ENCODE measurements at places on chromosomes 1 and 21. TPM values are rescaled to one million over a fixed set of nuclear protein-coding genes. Genes with fewer than 3 reads are reported as not detected.

DNA sequence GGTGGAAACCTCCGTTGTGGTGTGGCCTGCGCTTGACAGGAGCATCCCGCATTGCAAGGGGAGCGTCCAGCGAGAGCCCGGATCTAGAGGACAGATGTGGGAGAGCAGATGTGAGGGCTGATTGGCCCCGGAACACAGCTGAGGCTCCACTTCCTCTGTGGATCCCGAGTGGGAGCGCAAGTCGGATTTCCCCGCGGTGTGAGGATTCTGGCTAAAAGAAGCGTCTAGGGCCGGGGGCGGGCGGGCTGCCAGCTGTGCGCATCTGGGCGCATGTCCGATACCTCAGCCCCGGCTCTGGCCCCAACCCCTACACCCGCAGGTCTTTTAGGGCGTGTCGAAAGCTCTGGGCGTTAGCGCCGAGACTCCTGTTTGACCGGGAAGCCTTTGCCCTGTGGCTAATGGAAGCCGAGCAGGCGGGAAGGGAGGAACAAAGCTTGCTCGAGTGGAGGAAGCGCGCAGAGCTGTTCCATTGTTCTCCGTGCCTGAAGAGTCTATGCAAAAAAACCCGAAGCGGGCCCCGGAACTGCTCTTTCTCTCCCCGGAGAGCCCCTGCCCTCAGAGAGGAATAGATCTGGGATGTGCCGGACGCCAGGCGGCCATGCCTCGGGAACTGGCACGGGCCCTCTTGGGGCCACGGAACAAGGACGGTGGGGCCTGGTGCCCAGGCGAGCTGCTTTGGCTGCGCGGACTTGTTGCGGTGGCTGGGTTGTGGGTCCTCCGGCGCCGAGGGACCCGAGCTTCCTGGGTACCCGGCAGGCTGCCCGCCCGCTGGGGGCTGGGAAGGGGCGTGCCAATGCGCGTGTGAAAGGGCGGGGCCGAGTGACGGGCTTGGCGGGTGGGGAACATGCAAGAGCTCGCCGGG, 111.1 kb downstream of the NAV1 start:
- DNase-seq: no peak

DNA sequence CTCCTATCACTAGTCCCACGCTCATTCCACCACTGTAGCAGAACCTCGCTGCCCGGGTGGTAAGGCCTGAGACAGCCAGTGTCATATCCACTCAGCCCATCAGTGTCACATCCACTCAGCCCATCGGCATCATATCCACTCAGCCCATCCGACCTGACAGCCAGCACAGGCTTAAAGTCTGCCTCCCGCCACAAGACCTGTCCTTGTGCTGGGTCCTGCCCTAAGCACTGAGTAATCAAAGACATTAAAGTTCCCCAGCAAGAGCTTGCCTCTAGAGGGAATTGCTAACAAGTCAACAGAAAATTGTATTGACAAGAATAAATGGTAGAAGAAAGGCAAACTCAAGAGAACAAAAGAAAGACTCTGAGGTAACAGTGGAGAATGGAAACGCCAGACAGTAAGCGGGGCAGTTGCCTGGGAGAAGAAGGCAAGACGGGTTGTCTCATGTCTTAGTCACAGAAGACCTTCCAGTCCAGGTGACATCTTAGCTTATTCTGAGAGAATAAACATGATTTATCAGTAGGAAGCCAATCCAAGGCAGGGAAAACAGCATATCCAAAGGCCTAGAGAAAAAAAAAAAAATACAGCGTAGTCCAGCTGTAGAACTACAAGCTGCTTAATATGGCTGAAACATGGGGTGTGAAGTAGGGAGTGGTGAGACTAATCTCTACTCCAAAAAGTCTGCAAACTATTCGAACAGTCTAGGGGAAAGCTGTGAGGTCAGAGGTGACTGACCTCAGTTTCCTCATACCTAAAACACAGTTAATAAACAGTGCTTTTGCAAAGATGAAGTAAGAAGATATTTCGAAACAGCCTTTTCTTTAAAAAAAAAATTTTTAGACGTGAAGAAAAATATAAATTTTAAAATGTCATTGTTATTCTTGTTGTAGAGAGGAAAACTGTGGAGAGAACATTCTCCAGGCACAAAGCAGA, 1.1 kb downstream of the ITLN1 start:
- DNase-seq: no peak

- DNase-seq: peak; percentile 71
Observed at GRCh38 chr21:42337830-42338728, 12.7 kb downstream of the TFF2 start.

GRCh38 chr1:47598357-47598756, 160.5 kb downstream of the FOXD2 start:
- DNase-seq: no peak

DNA sequence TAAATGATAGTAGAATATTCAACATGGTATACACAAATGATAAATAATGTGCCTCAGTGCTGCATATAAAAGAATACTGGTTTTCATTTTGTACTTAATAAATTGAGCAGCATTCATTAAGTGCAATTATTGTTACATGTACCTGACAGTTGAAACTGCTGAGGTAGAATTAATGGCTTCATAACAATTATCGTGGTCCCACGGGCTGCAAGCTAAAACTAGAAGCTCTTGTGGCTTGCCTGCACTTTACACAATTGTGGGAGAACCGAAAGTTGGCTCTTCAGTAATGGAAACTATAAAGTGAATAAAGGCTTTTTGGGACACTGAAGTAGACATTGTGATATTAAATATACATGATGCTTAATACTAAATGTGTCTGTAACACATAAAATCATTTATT, 23.2 kb downstream of the INSL5 start:
- DNase-seq: no peak

Gene FCRL2
- total RNA-seq: not detected

GRCh38 chr1:47351305-47351704, 17.7 kb downstream of the CMPK1 start:
- DNase-seq: no peak

DNA sequence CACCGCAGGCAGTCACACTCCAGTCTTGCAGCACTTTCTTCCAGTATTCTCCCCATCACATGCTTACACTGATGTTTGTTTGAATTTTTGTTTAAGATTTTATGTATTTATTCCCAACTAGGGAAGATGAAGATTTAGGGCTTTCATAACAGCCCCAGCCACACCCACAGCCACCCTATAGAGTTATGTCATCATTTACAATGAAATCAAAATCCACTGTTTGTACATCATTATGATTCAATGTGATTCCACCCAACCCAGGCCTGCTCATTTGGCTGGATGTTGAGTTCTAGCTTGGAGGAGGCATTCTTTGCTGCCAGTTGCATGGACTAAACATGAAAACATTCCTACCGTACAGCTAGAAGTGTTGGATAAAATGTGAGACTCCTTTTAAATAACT, 35.8 kb downstream of the RIPK4 start:
- DNase-seq: no peak

DNA sequence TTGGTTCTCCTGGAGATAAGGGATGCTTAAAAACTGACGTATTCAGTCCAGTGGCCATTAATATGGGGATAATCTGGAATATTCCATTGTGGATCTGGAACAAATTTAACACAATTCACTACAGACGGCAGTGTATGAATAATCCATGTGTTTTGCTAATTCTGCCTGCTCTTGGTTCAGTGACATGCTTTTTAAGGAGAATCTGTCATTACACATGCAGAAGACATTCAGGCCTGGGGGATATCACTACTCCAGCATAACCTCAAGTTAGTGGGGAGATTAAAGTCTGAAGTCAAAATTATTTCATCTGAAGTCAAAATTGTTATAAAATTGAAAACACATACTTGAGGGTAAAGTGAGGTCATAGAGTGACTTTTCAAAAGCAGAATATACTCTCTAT, 789.3 kb downstream of the USP25 start:
- DNase-seq: no peak

Gene MX2
- total RNA-seq: 13.2 TPM

GRCh38 chr1:5798151-5798730, 194.0 kb downstream of the NPHP4 start:
- no peak for DNase-seq

- DNase-seq: no peak
Observed at GRCh38 chr1:168671782-168672181, 57.2 kb downstream of the DPT start.

GRCh38 chr1:85366391-85367170, 90.1 kb upstream of the BCL10 start:
- DNase-seq: no peak

DNA sequence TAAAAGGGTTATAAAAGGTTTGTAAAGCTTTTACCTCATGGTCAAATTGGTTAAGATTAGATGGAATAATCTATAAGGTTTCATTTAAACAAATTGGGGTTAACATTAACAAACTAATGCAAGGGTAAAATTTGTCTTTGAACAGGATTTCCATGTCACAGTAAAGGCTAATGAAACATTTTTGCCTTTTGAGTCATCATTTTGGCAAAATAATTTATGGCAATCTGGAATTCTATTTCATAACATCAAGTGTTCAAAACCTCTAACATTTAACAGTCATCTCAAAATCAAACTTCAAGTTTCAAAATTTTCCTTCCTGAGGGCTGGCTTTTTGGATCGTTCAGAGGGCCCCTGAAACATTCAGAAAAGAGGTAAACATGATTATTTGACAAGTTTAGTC, 6.6 kb upstream of the CD46 start:
- no peak for DNase-seq

DNA sequence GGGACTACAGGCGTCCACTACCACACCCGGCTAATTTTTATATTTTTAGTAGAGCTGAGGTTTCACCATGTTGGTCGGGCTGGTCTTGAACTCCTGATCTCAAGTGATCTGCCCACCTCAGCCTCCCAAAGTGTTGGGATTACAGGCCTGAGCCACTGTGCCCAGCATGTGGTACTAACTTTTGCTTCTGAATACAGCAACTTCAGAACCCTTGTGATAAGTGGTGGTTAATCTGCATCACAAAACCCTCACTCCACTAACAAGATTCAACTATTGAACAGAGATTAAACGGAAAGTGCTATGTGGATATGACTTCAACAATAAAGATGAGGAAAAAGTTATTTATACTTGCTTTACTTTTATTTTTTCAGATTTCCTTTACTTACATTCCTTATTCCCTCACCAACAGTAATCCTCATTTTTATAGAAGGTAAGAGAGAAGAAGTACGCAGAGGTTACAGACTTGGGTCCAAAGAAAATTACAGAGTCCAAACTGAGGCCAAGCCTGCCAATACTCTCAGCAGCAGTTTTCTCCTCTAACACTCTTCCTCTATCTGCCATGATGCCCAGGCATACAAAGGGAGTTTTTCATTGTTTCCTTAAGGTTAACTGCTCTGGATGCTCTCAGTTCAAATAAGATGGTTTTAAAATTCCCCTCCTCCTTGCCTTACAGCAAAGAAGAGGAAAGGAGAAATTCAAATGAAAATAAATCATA, 44.3 kb downstream of the SLC16A1 start:
- DNase-seq: no peak

DNA sequence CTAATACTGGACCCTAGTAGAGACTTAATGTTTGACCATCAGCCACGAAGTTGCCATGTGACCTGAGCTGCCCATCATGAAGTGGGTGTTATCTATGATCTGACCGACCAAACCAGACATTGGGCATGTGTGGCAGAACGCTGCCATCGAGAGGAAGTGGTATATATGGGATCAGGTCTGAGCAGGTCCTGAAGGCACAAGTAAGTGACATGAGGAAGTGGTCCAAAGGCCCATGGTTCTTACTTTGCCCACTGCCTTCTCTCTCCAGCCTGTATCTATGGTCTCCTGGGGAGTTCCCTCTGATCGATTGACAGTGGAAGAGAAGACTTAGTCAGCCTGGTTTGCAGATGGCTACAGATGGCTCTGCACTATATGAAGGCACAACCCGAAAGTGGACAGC, 7.9 kb downstream of the SPSB1 start:
- no peak for DNase-seq

Gene HOOK1
- total RNA-seq: 4.4 TPM

DNA sequence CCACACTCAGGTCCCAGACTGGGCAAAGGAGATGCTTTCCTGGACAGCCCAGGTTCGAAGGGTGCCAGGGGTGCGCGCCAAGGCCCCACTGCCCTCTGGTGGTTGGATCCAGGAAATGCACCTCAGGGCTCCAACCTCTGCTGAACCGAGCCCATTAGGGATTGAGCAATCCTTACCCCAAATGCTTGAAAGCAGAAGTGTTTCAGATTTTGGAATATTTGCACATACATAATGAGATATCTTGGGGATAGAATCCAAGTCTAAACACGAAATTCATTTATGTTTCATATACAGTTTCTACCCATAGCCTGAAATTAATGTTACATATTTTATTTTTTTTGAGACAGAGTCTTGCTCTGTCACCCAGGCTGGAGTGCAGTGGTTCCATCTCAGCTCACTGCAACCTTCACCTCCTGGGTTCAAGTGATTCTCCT, 57.4 kb downstream of the SLC9A1 start:
- peak; percentile 64 for DNase-seq

DNA sequence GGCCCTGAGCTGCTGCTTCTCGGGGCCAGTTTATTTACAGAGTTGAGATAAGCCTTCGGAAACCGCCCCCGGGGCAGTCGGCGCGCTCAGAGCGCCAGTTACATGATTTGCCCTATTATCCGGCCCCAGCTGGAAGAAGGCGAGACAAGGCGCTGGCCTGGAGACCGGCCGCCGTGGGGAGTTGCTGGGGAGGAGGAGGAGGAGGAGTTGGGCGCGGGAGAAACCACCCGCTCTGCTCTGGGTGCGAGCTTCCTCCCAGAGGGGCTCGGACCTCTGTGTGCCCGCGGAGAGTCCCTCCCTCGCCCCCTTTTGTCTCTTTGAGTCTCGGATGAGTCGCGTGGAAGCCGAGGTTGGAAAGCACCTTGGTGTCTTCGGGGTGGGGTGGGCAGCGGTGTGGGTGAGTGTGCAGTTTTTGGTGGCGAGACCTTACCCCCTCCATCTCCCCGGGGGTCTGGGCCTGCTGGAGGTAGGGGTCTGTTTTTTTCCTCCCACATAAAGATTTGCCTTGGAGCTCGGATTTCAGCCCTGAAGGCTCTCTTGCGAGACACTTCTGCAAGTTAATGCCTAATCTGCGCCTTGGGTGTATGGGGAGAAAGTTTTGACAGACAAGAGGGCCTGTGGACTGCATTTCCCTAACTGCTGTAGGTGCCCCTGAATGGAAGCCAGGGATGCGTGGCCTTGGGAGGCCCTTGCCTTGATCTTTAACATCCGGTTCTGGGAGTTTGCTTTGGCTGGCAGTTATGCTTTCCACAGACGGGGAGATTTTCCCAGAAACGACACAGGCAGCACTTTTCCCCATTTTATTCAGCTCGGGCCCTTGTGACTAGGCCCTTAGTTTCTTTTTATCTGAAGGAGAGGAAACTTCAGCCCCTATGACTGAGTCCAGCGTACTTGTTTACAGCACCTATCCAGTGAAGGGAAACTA, 80.0 kb downstream of the NDUFS5 start:
- DNase-seq: no peak

- no peak for DNase-seq
Observed at GRCh38 chr1:222331765-222332164, 216.1 kb downstream of the HHIPL2 start.

DNA sequence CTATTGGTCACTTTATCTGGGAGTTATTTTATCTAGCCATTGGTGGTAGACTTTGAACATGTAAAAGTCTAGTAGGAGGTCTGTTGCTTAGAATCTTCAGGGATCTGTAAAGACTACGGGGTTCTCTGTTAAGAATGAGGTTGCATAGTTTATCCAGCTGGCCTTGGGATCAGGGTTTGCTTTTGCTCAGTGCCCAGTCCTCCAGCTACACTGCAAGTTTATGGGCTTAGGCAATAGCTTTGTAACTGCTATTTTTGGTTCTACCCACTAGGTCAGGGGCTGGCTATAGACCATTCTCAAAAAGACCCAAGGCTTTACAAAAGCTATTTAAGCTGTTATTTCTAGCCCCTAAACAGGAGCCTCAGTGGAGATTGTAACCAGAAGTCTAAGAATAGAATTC, 9.8 kb downstream of the SH3GLB1 start:
- no peak for DNase-seq
